ENCODE measurements at places on chromosomes 3 and 15. TPM values are rescaled to one million over a fixed set of nuclear protein-coding genes. Genes with fewer than 3 reads are reported as not detected.

The CLDN18 gene
- not detected for total RNA-seq

The RETNLB gene
- not detected for total RNA-seq

The ZBED2 gene
- total RNA-seq: not detected

The GP5 gene
- total RNA-seq: under 0.01 TPM

The NKTR gene
- total RNA-seq: 40.7 TPM

The OIP5 gene
- total RNA-seq: 12.3 TPM

The SENP7 gene
- 11.4 TPM for total RNA-seq

The CSTA gene
- total RNA-seq: not detected

The ECE2 gene
- not detected for total RNA-seq

The DAPK2 gene
- total RNA-seq: 1.1 TPM

The CAND2 gene
- total RNA-seq: 3.1 TPM

Measured in placental pericyte (primary cell).